ENCODE measurements at places on chromosomes 16 and 17.

GRCh38 chr17:3647769-3648555, 11.4 kb downstream of the CTNS start:
- DNase-seq = peak; percentile 58

GRCh38 chr16:83533193-83533592, 274.6 kb upstream of the HSBP1 start:
- no peak for DNase-seq

DNA sequence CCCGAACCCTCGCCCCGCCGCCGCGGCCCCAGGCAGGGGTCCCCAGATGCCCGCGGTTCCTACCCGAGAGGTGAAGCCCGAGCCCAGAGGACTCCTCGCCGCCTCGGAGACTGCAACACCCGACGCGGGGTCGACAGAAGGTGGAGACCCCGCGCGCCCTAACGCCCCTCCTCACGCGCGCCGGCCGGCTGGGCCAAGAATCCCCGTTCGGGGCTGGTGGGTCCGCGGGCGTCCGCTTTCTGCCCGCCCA, 515 bp downstream of the SUMO2 start:
- no peak for DNase-seq

DNA sequence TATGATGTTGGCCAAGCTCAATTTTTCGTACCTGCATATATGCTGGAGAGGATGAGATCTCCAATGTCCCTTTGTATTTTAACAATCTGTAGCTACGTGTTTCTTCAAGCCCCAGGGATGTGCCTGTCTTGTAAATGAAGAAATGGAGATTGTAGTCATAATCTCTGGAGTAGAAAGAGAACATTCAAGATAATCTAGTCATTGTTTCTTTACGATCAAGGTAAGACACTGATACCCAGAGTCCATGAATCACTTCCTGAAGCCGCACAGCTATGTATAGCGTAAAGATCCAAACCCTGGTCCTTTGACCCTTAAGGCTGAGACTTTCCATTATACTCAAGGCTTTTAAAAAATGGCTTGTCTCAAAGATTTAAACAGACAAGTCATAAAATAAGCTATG, 205.5 kb downstream of the HS3ST3B1 start:
- no peak for DNase-seq

- DNase-seq = no peak
Measured at GRCh38 chr16:86449446-86450095, 60.8 kb upstream of the FOXF1 start.

- no peak for DNase-seq
Measured at GRCh38 chr16:86669937-86670749, 91.8 kb downstream of the FOXL1 start.

DNA sequence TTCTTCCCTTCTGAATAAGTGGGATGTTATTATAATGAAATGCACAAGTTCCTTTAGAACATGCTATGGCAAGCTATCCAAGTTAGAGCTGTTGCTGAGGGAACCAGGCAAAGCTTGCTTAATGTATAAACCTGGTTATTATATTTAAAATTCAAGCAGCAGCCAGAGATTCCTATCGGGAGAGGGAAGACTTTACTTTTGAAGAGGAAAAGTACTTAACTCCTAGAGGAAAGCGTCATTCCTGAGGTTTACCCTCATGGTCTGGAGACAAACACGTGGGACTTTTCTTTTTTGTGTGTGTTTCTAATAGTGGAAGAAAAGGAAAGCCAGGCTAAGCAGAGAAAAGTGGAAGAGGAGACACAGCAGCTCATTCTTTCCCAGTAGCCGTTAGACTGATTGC, 39.9 kb upstream of the MYH10 start:
- no peak for DNase-seq

DNA sequence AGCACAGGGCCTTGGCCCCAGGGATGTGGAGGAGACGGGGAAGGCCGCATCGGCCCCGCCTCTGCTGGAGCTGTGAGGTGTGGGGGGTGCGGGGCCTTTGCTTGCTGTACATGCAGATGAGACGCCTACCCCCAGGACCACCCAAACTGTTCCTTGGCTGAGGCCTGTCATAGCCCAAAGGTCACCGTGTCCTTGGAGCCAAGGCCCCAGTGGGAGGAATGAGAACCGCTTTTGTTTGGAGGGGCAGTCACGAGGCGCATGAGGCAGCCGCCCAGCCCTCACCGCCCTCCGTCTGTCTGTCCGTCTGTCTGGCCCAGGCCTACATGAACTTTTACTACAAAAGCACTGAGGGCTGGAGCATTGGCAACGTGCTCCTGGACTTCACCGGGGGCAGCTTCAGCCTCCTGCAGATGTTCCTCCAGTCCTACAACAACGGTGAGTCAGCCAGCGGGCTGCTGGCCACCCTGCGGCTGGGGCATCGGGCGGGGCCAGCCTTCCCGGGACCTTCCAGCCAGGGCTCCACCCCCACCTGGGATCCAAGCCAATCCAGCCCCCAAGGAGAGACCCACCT, 8.8 kb downstream of the TAX1BP3 start:
- DNase-seq = no peak

DNA sequence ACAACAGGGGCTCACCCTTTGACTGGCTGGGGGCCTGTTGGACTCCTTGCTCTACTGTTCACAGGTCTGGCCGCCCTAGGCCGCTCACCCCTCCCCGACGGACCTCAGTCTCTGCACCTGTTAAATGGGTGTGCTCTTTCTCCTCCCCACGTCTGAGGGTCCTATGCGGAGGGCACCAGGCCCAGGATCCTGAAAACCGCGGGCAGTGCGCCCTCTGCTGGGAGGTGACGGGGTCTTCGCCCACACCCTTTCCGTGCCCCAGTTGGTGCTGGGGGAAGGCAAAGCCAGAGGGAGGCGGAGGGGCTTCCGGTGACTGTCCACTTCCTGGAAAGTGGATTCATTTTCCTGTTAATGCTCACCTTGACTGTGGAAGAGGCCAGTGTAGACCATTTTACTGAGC, 1010.9 kb downstream of the KCNJ18 start:
- DNase-seq = no peak

DNA sequence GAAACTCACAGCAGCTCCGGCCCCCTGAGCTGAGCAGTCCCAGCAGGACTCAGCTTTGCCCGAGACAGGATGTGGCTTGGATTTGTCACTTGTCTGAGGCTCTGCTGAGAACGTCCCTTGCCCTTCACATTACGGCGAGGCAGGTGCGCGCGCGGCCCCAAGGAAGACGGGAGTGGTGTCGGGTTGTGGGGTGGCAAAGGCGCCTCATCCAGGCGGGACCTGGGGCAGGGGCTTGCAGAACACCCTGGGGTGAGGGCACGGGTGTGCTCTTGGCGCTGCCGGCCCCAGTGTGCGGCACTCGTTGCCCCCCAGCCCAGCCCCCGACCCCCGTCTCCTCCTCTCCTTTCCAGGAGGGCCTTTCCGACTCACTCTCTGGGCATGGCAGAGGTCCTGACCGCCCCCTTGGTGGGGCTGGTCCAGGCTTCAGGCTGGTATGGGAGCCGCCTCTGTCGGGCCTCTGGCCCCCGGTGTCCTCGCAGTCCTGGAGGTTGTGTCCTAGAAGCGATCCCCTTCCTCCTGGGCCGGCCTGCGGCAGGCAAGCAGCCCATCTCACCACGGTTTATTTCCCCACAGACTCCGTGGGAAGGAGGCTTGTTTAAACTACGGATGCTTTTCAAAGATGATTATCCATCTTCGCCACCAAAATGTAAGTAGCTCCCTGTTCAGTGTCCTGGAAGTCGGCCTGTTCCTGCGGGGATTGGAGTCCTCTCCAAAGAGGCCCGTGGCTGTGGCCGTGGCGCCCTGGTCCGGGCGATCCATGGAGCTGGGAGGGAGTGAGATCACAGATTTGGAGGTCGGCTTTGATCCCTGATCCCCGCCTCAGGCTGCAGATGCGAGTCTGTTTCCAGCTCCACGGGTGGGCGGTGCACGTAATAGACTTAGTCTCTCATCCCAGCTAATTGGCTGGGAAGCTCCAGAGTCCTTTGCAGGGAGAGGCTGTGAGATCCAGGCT, 5.9 kb downstream of the UBE2I start:
- no peak for DNase-seq

GRCh38 chr16:82954224-82954929, 327.6 kb downstream of the CDH13 start:
- no peak for DNase-seq

DNA sequence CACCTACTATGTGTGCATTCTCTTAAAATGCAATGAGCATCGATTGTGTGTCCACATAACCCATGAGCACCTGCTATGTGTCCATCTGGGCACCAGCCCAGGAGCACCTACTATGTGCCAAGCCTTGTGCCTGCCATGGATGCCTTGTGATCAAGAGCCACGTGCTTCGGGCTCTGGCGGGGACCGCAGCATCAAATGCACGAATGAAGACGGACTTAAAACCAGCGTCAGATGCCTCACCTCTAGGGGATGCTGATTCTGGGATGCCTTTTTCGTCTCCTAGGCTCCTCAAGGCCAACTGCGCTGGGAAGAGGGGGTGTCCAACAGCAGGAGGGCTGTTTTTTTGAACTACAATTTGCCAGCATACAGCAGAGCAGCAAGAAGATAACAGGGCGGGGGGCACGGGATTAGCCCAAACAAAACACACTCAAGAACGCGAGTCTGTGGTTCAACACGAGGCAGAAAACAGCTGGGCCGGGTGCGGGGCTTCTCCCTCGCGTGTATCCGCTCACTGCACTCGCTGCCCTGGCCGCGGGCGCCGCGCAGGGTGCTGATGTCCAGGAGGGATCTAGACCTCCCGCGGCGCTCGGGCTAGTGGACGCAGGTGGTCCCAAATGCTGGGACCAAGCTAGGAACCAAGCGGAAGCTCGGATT, 1.2 kb upstream of the GLIS2 start:
- no peak for DNase-seq

DNA sequence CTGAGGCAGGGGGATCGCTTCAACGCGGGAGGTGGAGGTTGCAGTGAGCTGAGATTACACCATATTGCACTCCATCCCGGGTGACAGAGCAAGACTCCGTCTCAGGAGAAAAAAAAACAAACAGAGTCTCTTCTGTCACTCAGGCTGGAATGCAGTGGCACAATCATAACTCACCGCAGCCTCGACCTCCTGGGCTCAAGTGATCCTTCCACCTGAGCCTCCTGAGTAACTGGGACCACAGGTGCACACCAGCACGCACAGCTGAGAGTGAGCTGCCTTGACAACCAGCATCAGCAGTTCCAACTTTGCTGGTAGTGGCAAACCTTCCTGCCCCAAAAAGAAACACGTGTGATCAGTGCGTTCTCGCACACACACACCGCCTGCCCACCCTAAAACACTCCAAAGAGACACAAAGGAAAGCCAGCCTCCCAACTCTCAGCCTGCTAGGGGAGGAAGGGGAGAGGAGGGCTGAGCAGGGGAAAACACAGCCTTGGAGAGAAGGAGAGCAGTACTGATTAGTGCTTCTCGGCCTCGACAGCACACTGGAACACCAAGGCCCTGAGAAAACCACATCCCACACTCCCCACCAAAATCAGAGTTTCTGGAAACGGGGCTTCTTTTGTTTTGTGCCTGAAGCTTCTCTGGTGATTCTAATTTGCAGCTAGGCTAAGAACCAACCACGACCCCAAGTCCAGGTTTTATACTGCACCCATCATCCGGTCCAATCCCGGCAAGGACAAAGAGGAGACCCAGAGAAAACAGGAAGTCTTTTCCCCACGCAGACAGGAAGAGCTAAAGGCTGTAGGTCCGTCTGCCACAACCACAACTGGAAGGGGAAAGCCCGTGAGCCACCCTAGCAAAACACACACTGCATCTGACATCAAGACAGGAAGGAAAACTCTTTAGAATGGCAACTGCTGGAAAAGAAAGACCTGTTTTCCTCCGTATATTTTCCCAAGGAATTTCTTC, 28.8 kb downstream of the ZCCHC14 start:
- peak; percentile 94 for DNase-seq

GRCh38 chr16:17173281-17173680, 297.5 kb downstream of the XYLT1 start:
- DNase-seq = peak; percentile 91

DNA sequence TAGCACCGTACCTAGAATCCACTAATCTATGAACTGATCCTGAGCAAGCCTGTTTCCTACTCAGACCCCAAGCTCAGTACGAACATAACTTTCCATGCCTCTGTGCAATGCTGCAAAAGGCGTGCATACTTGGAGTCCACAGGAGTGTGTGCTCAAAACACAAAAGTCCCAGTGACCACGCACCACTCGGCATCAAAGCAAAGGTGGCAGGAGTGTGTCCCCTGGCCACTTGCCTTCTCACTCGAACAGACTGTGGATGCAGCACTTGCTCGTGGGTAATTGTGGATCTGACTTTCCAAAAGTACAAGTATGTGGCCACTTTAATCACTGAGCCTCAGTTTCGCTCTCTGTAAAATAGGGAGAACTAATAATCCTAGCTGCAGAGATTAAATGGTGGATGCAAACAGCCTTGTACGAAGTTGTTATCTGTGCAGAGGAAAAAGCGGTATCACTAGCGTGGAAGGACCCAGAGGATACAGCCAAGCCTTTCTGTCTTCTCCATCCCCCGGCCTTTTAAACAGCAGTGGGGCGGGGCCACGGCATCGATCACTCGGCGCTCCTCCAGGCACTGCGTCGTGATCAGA, 311 bp upstream of the KDM8 start:
- DNase-seq = peak; percentile 89

- DNase-seq = no peak
Measured at GRCh38 chr17:73718912-73719311, 74.7 kb upstream of the SDK2 start.
